Activated T-helper 17 cell treated with anti-CD3 and anti-CD28 coated beads, Interleukin-2, amount 50 U/mL, for 72 hours (primary cell): ENCODE measurements at places on chromosomes 4 and X. TPM values are rescaled to one million over a fixed set of nuclear protein-coding genes. Genes with fewer than 3 reads are reported as not detected.

DLG3 gene
- 17.3 TPM for total RNA-seq

OPRPN gene
- not detected for total RNA-seq

RHOXF1 gene
- not detected for total RNA-seq

MAD2L1 gene
- 61.0 TPM for total RNA-seq

PRR32 gene
- total RNA-seq, result not detected

DMP1 gene
- total RNA-seq, result not detected

EDA2R gene
- total RNA-seq, result 7.0 TPM

TNMD gene
- total RNA-seq, result not detected

SH3D19 gene
- total RNA-seq, result 1.1 TPM

FAM184B gene
- total RNA-seq, result not detected

GPC3 gene
- total RNA-seq, result not detected

OPN1MW2 gene
- not detected for total RNA-seq

SOX3 gene
- total RNA-seq, result not detected

DNA sequence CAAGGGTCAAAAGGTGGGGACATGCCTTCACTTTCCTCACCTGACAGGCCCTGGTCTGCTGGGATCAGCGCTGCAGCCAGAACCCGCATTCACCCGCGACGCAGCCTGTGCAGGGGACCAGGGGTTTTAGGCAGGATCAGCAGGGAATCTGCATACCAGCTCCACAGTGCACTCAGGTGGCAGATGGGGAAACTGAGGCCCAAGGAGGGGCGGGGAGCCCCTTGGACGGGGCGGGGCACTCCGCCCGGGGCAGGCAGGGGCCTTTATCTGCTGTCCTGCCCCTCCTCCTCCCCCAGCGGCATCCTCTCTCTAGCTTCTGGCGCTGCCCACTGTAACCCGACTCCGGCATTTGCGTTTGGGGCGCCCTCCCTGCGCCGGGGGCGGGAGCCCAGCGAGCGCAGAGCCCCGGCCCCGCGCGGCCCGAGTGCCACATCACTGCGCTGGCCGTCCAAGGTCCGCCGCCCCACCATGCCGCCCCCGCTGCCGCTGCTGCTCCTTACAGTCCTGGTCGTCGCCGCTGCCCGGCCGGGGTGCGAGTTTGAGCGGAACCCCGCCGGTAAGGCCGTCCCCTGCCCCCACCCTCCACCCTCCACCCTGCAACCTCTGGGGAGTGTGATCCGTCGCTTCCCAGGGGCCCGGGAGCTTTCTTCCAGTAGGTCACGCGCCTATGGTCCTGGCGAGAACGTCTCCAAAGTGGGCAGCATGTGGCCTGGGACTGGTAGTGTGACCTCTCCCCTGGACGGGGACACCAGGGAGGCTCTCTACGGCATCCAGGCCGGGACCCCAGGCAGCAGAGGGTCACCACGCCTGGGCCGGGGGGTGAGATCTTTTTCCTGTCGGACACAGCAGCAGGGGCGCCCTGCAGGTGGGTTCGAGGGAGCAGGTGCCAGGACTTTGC lies at the start of gene CPZ:
Gene CPZ, plus strand, starts transcription at position 400 of the 898 bp plus-strand sequence. Its CDS starts 69 bp downstream, at position 469.
- no peak for ATAC-seq

GRCh38 chr4:156303708-156304107 lies 350.0 kb upstream of the CTSO start:
- no peak for ATAC-seq

GRCh38 chr4:47933840-47934239 lies 19.5 kb upstream of the NFXL1 start:
- no peak for ATAC-seq

GRCh38 chr4:174474457-174475075 lies 47.7 kb downstream of the HPGD start:
- ATAC-seq, result no peak

DNA sequence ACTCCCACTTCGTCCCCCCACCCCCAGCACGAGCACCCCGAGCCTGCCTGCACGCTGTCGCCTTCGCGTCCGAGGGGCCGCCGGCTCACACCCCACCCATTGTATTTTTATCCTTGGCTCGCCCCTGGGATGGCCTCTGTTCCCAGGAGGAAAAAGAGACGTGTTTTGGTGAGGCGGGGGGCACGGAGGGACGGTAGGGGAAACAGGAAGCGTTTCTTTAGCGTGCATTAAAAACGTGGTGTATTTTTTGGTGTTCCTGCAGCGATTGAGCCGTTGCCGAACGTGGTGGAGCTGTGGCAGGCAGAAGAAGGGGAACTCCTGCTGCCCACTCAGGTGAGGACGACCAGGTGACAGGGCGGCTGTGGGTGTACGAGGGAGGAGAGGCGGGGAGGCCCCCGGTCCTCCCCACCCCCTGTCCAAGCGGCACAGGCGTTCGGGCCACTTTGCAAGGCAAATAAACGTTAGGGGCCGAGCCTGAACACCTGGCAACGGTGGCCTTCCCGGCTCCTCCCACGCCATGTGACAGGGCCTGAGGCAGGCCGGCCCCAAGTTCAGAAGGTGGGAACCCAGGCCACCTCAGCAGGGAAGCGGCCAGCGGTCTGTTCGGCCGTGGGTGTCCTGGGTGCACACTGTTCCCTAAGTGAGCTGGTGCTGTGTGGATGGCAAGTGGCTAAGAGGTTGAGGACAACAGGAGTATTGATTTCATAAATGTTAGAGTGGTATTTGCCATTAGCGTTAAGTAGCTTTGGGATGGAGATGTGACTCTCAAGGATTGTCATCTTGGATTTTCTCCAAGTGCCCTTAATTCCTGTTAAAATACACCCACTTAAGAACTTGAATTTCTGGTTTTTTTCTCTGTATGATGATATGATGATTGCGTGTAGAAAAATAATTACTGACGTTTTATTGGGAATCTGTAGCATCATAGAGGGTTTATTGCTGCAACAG lies 1.1 kb downstream of the TMEM131L start:
- peak; percentile 37 for ATAC-seq

- ATAC-seq, result no peak
Observed at GRCh38 chr4:25878676-25879075, 15.9 kb upstream of the SEL1L3 start.

DNA sequence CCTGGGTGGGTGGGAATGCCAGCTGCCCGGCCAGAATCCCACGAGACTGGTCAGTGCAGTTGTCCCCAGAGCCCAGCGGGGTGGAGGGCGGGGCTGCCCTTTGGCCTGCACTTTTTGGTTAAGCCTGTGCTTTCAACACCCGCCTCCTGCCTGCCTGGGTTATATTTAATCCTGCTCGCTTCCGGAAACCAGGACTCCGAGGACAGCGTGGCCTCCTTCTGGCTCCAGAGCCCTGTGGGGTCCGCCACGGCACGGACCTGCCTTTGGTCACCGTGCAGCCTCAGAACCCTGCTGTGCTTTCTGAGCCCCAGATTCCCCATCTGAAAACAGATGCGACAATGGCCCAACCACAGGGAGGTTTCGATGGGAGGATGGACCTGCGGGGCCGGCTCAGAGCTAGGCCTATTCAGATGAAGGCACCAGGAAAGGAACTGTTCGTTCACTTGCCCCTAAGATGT lies 29.4 kb upstream of the KIAA0232 start:
- ATAC-seq, result no peak

- no peak for ATAC-seq
Observed at GRCh38 chr4:109207061-109207460, 95.4 kb downstream of the COL25A1 start.

DNA sequence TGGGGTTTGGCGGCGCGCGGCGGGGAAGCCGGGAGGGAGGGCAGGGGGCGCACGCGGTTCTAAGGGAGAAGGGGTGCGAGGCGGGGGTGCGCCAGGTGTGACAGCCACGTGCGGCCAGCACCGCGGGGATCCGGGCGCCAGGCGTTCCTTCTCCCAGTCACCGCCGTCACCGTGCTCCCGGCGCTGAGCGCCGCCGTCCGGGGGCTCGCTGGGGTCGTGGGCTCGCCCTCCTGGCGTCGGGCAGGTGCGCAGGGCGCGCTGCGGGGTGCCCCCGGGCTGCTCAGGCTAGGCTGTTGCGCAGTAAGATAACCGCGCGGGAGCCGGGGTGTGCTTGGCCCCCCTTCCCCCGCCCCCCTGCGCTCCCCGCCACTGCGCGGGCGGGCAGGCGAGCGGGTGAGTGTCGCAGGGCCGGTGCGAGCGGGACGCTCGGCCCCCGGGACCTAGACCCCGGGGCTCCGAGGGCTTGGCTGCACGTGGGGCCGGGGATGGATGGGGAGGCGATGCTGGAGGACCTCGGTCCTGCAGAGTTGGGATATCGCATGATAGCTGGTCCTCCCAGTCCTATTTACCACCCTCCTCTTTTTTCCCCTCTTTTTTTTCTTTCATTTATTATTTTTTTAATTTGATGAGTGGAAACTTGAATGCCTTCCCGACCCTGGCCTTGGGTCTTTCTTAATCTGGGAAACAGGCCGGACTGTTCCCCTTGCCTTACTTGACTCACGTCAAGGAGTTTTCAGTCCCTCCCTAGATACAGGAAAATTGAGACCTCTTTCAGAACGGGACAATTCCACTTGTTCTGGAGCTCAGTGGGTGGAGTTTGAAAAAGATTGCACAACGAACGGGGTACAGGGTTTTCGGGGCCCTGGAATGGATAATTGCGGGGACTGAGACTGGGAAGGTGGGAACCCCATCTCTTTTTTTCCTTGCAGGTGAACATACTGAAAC lies 797 bp downstream of the TXLNG start:
- ATAC-seq, result peak; percentile 14

DNA sequence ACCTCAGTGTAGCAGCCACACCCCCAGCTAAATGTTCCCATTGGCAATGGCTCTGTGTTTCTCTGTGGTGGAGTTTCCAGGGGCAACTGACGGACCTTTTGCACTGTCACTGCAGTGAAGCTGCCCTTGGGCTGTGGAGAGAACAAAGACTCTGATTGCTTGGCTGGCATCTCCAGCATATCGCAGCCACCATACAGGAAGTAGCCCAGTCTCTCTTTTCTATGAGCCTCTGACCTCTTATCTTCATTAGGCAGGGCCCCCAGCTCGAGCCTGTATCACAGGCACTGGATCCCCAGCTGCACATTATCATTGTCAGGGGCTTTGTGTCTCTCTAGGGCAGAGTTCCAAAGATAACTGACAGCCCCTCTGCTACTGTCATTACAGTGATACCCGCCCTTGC lies 483.5 kb downstream of the ARAP2 start:
- no peak for ATAC-seq

DNA sequence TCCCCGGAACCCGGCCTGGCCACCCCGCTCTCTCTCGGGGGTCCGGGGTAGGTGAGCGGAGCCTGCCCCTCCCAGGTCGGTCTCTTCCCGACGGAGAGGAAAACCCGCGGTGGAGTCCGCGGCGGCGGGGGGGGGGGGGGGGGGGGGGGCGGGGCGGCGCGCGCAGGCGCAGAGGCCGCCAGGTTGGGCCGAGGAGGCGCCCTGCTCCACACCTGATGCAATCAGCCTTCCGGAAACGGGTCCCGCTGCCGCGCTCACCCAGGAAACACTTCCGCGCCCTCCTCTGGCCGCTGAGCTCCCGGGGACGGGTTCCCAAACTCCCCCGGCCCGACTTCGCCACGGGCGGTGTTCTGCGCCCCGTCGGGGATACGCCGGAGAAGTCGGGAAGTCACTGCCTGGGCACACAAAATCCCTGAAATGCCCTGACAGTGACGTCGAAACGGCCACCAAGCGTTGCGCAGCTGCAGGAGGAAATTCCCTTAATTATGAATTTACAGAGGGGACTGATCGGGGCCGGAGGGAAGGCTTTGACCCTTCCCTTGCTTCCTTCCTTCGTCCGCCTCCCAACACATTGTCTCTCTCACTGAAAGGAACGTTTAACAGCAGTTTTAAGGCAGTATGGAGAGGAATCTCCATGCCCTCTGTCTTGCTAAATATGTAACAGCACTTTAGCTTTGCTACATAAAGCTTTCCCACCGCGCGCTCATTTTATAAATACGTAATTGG lies 2.1 kb upstream of the APBB2 start:
- ATAC-seq, result peak; percentile 68

GRCh38 chrX:38311743-38312142 lies 15.6 kb downstream of the RPGR start:
- no peak for ATAC-seq

DNA sequence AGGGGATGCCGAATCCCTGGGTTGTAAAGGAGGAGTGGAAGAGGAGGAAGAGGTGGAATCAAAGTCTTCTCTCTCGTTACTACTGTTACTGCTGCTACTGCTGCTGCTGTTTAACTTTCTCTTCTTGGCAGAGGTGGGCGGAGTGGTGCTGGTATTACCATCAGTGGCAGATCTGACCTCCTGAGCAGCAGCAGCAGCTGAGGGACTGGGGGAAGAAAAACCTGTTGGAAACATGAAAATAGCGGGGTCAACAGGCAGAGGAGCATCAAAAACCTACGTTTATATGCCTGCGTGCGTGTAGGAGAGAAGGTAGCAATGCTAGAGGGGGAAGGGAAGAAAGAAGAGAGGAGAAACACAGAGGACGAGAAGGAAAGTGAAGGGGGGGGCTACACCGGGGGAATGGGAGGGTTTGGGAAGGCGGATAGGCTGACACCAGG lies 339 bp downstream of the CUL4B start:
- ATAC-seq, result peak; percentile 66

DNA sequence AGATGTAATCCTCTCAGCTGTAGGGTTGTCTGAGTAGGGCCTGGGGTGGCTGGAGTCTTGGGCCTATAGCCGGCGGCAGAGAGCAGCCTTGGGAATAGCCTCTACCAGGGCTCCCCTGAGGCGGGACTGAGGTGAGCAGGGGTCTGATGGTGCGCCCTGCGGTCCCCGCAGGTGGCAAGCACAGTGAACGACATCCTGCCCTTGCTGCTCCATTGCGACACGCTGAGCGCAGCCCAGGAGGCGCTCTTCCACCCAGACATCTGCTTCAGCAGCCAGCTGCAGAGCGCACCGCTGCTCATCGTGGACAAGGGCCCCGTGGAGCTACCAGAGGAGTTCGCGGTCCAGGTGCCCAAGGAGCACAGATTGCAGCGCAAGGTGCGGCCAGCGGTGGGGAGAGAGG lies 317.0 kb downstream of the ADGRL3 start:
- ATAC-seq, result no peak

GRCh38 chr4:36915717-36916116 lies 328.8 kb upstream of the NWD2 start:
- no peak for ATAC-seq

GRCh38 chr4:123659262-123659661 lies 262.7 kb downstream of the SPRY1 start:
- no peak for ATAC-seq

DNA sequence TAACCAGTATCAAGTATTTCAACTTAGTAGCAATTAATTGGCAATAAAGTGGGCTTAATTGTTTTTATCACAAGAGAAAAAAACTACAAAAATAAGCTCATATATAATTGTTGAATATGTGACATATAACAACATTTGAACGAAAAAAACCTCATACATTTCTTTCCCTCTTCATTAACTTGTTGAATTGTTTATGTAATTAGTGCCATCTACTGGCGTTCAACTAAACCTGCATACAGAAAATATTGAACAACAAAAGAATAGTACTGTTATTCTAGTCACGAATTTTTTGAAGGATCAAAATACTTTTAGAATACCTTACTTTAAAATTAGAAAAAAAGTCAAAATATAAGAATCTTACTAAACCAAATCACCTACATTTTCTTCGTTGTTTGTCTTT lies 586.5 kb upstream of the FTHL17 start:
- ATAC-seq, result no peak

GRCh38 chr4:147388018-147388417 lies 92.9 kb upstream of the EDNRA start:
- ATAC-seq, result no peak

- no peak for ATAC-seq
Observed at GRCh38 chr4:140711910-140712309, 44.3 kb downstream of the TBC1D9 start.
